ENCODE measurements at places on chromosomes 3 and 15.

DNA sequence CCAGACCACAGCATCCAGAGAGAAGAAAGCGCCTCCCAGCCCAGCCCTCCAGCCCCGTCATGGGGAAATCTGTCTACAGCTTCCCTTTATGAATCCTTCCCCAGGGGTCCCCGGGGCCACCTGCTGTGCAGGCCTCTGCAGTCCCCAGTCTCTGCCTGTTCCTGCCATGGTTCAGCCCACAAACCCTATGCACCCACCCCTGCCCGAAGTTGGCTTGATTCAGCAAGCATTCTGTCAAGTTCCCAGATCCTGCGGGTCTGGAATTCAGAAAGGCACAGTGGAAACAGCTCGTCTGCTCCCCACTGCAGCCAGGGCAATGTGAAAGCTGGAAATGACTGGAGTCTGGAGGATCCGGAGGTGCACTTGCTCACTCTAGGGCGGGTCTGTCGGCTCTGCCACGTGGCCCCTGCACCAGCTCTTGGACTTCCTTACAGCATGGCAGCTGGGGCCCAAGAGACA is 2.9 kb upstream of the OCA2 start:
- DNase-seq: no peak

GRCh38 chr3:136547293-136547692 is 204.9 kb downstream of the STAG1 start:
- peak; percentile 62 for DNase-seq

GRCh38 chr3:160115387-160115786 is 109.8 kb upstream of the C3orf80 start:
- DNase-seq: no peak

- no peak for DNase-seq
These were observed 36.2 kb downstream of the KBTBD12 start for GRCh38 chr3:127951276-127951675.

GRCh38 chr3:123783050-123783689 is 101.0 kb downstream of the MYLK start:
- DNase-seq: no peak

- no peak for DNase-seq
These were observed 22.0 kb downstream of the RAB27A start for GRCh38 chr15:55267401-55268175.

GRCh38 chr3:187741403-187742350 is 3.6 kb downstream of the BCL6 start:
- peak; percentile 87 for DNase-seq

DNA sequence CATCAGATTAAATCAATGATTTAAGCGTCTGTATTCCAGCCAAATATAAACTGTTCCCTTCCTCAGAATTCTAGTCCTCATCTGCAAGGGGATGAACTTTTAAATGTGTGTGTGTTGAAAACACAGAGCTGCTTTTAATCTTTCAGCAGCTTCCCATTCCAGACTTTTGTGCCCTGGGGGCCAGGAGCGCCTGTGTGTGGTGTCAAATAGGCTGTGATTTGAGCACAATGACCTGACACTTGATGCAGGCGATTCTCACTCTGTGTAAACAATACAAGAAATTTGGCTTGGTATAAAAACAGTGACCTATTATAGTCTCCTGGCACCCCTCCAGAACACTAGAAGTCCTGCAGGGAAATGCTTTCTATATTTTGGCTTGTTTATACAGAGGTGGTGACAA is 274.6 kb upstream of the ROPN1 start:
- DNase-seq: peak; percentile 5

- no peak for DNase-seq
These were observed 235.5 kb downstream of the UBE2E2 start for GRCh38 chr3:23438657-23439056.
